Panc1 (cell line): ENCODE measurements at places on chromosomes 7 and 10. TPM values are rescaled to one million over a fixed set of nuclear protein-coding genes. Genes with fewer than 3 reads are reported as not detected.

DNA sequence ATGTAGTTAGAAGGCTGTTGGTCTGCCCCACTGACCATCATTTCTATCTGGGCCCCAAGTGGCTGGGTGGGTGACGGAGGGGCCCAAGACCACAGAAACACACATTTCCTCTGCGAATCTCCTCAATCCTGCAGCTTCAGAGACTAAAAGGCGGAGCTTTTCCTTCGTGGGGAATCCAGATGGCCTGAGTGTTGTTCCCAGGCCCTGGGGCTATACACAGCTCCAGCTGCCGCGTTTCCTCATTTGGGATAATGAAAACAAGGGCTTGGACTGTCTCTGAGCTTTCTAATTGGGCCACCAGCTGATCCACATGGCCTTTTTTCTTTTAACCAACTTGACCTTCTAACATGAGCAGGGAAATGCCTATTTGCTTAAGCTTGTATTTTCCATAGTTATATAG lies 339.9 kb downstream of the CXCL12 start:
- no peak for DNase-seq

DNA sequence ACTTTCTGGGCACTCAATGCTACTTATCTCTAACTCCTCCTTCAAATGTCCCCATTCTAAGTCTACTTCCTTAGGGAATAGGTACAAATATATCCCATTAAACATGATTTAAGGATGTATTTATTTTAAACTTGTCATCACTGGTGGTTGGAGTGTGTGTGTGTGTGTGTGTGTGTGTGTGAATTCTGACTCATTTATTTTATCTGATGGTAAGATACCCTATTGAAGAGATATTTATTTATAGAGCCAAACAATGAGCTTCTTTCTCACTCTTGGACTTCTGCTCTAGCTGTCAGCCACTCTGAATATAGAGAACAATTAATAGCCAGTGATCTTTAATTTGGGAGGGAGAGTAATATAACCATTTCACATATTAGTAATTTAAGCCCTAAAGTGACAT lies 17.8 kb upstream of the MAGI2 start:
- DNase-seq: no peak

DNA sequence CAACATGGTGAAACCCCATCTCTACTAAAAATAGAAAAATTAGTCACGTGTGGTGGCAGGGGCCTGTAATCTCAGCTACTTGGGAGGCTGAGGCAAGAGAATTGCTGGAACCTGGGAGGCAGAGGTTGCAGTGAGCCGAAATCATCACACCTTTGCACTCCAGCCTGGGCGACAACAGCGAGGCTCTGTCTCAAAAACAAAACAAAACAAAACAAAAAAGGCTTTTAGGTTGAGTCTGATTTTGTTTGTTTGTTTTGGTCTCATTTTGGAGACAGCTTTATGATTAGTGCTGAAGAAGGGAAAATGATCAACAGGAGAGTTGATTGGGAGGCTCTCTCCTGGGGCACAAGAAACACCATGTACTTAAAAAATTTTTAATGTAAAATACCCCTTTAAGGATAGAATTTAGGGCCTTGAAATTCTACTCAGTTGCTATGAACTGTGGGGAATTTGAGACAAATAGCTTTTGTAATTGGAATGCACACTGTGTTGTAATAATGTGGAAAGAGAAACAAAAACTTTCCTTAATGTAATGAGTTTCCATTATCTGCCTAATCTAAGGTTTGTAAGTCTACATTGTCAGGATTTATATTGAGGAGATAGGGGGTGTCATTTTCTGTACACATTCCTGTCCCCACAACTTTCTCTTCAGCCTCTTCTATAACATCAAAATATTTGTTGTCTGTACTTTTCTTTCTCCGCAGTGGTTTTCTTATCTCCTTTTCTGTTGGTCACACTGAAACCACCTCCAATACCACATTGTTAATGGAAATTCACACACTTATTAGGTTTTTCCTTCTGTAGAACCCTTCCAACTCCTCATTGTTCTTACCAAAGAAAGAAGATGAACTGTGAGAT lies 41.3 kb downstream of the ARID5B start:
- DNase-seq: no peak

- no peak for DNase-seq
Measured at GRCh38 chr10:314871-315270, 179.6 kb downstream of the ZMYND11 start.

The WEE2 gene
- not detected for total RNA-seq

DNA sequence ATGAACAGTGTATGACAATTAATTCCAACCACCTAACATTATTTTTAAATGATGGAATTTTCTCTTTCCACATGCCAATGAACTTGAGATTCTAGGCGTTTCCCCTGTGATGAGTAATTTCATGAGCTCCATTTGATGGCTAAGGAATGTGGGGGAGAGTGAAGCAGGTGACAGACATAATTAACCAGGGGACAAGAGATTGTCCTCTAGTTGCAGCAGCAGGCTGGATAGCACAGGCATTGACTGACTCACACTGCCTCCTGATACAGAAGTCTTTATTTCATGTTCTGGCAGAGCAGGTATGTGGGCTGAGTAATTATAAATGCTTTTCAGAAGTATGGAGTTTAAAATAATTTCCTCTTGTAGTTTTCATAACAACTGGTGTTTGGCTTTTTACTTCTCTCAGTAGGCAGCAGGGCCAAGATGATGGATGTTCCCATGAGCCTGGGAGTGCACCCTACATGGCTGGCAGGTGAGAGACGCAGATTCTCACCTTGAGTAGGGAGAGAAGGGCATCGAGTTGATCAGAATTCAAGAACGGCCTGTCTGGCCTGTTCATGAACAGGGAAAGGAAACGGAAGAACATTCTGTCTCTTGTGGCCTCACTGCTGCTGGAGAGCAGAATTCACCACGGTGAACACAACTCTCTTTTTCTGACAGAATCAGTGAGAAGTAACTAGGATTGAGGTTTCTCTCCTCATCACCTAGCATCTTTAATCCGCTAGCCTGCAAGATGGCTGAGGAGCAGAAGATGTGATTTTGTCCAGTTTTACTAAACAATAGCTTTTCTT lies 118.8 kb downstream of the AOAH start:
- DNase-seq: no peak

GRCh38 chr10:75492173-75492925 lies 60.9 kb downstream of the LRMDA start:
- no peak for DNase-seq

DNA sequence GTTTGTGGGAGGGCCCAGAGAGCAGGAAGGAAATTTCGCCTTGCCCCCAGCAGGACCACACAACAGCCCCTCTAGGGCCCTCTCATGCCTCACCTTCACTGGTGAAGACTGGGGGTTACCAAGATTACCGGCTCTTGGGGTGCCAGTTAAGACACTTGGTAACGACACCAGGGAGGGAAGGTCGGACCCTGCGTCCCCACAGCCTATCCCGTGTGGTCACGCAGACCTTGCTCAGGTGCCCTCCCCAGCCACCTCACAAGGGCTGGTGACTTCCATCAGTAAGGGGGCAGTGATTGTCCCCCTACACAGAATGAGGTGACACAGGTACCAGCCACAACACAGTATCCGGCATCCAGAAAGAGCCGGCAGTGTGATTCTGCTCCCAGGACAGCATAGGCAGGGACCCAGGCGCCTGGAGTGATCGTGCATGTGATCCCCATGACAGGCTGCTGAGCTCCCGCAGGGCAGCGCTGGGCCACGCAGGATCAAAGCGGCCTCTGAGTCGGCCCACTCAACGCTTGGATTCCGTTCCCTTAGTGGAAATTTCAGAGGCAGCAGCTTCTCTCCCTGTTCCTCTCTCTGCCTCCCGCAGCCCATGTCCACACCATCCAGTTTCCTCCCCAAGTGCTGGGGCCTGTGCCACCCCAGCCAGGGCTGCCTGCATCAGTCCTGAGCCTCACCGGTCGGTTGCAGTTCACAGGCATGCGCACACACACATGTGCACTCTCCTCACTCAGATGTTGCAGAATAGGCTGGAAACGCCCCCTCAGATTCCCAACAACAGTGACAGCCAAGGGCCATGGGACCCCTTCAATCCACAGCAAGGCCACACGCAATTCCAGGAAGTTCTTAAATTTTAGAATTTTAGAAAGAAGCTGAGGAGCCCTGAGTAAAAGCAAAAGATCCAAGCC lies 35.8 kb downstream of the CAMK2B start:
- DNase-seq: no peak

- DNase-seq: no peak
Measured at GRCh38 chr10:47028466-47028865, 117.2 kb downstream of the PTPN20 start.

GRCh38 chr7:108193594-108194498 lies 63.7 kb upstream of the LAMB4 start:
- DNase-seq: no peak

The MACC1 gene
- 0.08 TPM for total RNA-seq

DNA sequence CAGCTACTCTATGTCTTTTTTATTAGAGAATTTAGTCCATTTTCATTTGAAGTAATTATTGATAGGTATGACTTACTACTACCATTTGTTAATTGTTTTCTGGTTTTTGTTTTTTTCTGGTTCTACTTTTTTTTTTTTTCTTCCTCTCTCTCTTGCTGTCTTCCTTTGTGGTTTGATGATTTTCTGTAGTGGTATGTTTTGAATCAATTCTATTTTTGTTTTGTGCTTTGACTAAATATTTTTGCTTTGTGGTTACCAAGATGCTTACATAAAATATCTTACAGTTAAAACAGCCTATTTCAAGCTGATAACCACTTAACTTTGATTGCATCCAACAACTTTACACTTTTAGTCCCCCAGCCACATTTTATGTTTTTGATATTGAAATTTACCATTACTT lies 3.3 kb upstream of the OR2F2 start:
- no peak for DNase-seq

DNA sequence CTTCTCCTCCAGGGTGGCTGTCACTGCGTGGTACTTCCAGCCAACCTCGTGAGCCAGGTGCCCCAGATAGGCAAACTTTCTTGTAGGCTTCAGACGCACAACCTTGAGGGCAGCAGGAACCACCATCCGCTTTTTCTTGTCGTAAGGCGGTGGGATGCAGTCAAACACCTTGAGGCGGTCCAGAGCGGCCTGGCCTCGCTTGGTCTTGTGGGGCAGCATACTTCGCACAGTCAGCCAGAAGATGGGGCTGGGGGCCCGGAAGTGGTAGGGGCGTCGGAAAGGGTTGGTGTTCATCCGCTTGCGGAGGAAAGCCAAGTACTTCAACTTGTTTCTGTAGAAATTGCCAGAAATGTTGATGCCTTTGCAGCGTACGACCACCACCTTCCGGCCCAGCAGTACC lies 17.4 kb downstream of the SHOC2 start:
- no peak for DNase-seq
